DMS 273 treated with DMSO at 0.1 percent for 48 hours (cell line): ENCODE measurements at places on chromosomes 1 and 21.

GRCh38 chr1:28236656-28237322 is 865 bp downstream of the ATP5IF1 start:
- DNase-seq: no peak

DNA sequence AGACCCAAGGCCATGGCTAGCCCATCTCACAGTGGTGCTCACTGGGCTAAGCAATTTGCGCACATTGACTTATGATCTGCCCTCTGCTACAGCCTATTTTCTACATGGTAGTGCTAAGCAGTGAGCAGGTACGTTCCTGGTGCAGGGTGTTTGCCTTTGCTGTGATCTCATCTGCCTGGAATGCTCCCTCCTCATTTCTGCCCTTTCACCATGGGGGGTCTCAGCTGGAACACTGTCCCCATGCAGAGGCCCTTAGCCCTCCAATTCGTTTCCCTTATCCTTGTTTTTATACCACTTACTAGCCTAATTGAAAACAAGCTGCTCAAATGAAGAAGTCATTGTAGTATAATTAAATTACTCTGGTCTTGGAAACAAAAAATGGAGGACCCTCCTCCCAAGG is 2.0 kb upstream of the B3GALT5 start:
- no peak for DNase-seq

DNA sequence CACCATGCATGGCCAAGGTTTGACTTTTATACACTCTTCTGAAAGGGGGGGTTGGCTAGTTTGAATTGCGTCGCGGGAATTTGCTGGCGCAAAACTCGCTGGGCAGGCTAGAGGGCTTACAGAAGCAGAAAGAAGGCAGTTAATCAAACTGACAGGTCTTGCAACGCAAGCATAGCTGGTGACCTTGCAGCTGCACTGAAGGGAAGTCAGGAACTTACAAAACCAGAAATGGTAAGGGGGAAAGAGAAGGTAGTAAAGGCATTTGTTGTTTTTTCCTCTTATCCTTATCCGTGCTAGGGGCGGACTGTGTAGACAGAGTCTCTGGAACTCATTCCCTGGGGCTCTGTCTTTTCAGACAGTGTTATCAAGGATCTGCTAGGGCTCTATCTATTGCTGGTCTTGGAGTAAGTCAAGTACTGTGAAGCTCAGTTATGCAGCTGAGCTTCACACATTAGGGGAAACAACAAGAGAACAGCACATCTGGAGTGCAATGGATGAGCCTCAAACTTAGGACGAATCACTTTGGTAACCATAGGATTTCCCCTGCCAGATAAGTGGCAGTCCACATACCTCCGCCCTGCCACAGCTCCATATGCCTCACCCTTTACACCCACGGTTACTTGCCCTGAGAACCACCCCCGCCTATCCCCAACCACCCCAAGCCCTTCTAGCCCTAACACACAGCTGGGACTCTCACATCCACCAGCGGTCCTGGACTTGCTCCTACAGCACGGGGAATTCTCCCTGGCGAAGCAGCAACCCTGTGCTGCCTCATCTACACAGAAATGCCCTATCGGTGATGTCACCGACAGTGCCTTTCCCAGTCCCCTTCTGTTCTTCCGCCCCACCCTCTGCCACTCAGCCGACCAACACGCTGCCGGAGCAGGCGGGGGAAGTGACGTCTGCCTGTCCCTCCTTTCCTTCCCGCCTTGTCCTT is 251.4 kb downstream of the FAM72C start:
- DNase-seq: no peak

DNA sequence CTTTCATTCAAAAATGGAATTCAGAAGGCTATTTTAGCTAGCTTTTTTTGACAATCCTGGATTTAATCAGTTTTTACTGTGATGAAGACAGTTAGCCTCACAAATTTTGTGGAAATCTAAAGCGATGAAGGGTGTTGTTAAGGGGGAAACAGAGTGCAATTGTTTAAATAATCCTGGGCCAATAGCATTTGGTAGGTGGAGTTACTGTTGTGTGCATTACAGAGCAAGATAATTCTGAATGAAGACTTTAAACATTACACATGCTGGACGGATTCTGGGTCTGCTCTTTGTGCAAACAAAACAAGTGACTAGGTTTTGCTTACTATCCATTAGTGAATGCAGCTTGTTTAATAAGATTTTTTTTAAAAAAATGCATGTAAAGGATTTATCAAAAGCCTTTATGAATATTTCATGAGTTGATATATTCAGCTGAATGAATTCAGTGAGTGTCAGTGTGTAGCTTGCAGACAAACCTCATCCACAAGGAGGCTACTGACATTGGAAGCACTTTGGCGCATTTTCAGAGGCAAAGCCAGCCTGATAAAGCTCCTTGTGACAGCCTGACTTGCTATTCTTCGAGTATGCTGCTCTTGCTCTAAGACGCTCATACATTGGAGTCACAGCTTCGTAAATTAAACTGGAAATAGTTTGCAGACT is 199.6 kb downstream of the PDE4B start:
- DNase-seq: no peak

- no peak for DNase-seq
Observed at GRCh38 chr1:91944087-91944486, 5.1 kb upstream of the BRDT start.
